ENCODE measurements at places on chromosomes 16 and 17.
A peak's percentile ranks its signal among the peaks of the same experiment; 100 is the strongest.

- DNase-seq, result no peak
These were observed 58.3 kb downstream of the RBFOX1 start for GRCh38 chr16:7390974-7391373.

DNA sequence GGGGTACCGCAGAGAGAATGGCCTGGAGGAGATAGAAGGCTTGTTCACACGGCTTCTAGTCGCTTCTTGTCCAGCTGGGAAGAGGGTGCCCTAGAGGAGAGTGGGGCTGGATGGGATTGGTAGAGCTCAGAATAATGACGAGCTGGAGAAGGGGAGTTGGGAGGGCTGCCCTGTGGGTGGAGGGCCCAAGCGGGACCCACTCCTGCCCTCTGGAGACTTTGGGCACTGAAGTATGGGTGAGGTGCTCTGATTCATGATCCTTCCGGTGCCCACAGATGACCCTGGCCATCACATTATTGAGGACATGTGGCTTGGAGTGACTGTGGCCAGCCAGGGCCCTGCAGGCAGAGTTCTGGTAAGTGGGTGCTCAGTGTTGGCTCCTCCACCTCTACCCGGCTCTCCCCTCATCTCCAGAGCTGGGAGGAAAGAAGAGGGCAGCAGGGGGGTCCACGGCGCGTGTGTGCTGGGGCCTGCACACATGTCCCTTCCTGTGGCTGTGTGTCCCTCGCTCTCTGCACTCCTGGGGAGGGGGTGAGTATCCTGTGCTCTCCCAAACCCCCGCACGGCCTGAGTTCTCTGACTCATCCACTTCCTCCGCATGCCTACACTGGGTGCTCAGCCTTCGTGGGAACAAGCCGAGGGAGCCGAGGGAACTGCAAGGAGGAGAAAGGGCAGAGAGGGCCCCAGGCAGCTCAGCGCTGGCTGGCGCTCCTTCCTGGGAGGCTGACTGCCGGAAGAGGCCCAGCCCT lies 8.5 kb downstream of the ITGA3 start:
- DNase-seq, result peak; percentile 31

DNA sequence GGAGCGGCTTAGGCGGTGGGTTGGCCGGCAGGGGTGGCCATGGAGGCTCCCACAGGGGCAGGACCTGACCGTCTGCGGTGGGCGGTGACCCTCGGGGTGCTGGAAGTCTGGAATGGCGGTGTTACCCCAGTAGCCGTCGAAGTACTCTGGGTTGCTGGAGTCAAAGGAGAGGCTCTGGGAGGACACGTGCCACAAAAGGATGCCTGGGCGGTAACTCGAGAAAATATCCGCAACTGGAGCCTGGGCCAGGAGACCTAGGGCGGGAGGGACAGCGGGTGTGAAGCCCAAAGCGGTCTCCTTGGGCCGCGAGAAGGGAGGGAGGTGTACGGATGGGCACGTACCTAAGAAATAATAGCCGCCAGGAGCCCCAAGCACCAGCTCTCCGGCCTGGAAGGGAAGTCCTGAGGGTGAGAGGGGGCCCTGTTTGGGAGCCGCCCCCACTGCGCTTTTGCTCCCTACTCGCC lies 4.6 kb downstream of the ITGA2B start:
- DNase-seq, result peak; percentile 42

- DNase-seq, result peak; percentile 69
These were observed 72.0 kb upstream of the KSR1 start for GRCh38 chr17:27384261-27384701.

- no peak for DNase-seq
These were observed 1.4 kb downstream of the LPCAT2 start for GRCh38 chr16:55510185-55510805.

DNA sequence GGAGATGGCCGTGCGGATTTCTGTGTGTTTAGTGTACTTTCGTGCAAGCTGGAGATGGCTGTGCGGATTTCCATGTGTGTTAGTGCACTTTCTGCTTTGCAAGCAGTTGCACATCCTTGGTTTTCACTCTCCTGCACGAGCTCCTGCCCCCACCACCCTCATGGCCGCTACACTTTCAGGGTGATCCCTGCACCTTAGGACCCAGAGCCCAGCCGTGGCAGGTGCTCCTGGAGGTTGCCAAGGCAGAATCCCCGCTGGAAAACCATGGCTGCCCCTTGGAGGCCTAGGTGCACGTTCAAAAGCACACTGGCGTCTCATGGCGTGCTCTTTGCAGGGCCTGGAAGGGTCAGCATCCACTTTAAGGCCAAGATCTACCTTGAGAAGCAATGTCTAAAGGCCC lies 311.0 kb upstream of the TNRC6C start:
- DNase-seq, result no peak

DNA sequence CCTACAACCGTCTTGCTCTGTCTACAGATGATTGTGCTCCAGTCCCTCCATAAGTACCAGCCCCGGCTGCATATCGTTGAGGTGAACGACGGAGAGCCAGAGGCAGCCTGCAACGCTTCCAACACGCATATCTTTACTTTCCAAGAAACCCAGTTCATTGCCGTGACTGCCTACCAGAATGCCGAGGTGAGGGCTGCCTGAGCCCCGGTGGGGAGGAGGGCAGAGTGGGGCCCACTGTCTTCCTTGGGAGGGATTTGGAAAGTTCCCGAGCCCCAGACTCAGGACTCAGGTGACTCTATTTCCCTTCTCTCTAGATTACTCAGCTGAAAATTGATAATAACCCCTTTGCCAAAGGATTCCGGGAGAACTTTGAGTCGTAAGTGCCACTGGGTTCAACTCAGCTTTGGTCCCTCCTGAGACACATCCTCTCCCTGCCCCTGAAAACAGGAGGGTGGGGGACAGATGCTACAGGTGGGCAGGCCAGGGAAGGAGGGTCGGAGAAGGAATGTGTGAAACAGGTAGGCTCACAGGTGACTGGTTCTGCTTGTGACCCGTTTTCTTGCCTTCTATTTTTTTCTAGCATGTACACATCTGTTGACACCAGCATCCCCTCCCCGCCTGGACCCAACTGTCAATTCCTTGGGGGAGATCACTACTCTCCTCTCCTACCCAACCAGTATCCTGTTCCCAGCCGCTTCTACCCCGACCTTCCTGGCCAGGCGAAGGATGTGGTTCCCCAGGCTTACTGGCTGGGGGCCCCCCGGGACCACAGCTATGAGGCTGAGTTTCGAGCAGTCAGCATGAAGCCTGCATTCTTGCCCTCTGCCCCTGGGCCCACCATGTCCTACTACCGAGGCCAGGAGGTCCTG lies 11.4 kb downstream of the TBX21 start:
- DNase-seq, result no peak

DNA sequence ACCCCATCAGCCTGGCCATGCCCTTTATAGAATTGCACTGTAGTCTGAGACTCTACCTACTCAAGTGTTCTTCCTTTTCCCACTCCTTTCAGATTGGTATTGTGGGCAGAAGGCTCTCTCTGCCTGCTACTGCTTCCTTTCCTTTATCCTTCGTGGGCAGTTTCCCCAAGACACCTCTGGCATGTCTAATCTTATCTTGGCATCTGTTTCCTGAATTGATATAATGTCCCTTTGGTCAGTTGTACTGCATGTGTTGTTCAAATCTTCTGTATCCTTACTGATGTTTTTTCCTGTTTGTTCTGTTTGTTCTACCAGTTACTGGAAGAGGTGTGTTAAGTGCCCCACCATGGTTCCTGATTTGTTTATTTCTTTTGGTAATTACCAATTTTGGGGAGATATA lies 29.5 kb upstream of the MSI2 start:
- DNase-seq, result no peak

DNA sequence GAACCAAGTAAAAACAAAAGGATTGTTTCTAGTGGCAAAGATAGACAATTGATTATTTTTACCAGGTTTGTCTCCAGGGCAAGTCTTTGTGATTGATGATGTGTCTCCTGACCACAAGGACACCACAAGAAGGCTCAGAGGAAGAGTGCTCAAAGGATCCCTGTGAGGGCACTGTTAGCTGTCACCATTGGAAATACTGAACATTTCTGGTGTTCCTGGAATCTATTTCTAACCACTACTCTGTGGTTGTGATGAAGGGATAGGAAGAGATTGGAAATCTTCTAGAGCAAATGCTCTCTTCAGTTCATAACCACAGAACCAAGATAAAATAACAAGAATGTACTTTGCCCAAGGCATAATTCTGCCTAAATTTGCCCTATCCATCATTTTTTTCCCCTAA lies 15.3 kb downstream of the RNF43 start:
- no peak for DNase-seq

GRCh38 chr17:49247944-49248343 lies 17.4 kb upstream of the PHOSPHO1 start:
- no peak for DNase-seq

DNA sequence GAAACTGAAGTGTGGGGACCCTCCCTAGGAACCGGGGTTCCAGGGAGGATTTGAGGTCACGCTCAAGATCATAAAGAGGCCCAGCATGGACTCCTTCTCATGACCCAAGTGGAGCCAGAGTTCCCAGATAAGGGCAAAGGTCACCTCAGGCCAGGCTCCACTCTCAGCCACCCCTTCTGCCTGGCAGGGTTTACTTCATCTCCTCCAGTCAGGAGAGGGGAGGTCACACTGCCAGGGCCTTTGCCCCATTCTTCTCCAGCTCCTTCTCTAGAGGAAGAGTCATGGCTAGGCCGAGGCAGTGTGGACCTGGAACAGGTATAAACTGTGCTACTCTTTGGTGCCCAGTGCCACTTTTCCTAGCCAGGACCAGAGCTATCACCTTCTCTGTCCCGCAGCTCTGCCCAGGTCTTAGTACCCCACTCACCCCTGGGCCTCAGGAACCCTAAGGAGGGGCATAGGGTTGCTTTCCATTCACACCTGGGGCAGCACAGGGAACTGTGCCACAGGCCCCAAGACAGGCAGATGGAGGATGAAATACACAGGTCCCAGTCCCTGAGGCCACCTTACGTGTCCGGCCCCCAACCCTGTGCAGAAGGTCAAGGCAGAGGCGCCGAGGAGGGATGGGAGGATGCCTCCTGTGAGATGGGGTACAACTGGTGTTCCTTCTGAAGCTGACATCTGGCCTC lies 879 bp upstream of the ACSF2 start:
- no peak for DNase-seq

- DNase-seq, result no peak
These were observed 20.4 kb downstream of the BEAN1 start for GRCh38 chr16:66447491-66447890.

GRCh38 chr17:19987897-19988296 lies 10.3 kb upstream of the AKAP10 start:
- no peak for DNase-seq

- DNase-seq, result peak; percentile 94
These were observed 7.0 kb downstream of the MPP2 start for GRCh38 chr17:43900183-43900857.

DNA sequence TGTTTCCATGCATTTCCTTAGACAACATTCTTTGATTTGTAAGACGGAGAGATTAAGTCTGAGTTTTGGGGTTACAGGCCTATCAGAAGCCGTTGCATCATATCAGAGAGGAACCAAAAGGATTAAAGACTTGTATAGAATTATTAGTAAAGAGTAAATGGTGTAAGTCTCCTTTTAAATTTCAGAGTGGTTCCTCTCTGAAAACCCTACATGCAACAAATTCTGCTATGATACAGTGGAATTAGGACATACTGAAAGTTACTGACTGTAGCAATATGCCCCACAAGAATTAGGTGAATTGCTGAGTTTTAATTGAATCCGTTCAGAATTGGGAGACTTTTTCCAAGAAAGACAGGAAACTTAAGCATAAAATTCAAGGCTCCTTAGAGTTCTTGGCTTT lies 221.6 kb downstream of the FTO start:
- DNase-seq, result no peak

GRCh38 chr17:60090417-60090816 lies 11.7 kb upstream of the HEATR6 start:
- no peak for DNase-seq

GRCh38 chr17:82808921-82809905 lies 30.6 kb downstream of the ZNF750 start:
- no peak for DNase-seq

- no peak for DNase-seq
These were observed 104.7 kb downstream of the UTP18 start for GRCh38 chr17:51365090-51365489.

DNA sequence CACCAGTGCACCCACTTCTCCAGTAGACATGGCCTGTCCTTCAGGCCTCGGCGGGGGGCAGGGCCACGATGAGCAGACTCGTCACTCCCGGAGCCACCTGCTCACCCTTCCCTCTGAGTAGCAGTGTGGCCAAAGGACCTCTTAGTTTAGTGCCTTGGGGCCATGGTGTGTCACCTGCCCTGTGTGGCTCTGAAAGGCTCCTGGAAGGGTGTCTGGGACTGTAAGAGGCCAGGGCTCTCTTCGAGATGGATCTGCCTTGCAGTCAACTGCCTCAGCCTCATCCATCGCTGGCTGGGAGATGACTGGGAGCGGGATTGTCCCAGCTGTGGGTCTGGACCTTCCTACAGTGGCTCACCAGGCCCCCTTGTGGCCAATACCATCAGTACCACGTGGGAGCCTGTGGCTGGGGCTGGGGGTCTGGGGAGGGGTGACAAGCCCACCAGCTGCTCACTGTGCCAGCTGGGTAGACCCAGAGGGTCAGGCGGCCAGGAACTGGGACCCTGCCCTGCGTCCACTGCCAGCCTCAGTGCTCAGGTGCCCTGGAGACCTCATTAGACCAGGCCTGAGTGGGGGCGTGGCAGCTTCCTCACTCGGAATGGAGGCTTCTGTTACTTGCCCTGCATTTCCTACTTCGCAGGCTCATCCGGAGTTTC lies 133.4 kb downstream of the OR1D5 start:
- no peak for DNase-seq

GRCh38 chr17:17503566-17504130 lies 7.5 kb upstream of the RASD1 start:
- peak; percentile 93 for DNase-seq

GRCh38 chr16:77393955-77394354 lies 40.9 kb downstream of the ADAMTS18 start:
- no peak for DNase-seq

GRCh38 chr17:337866-338265 lies 14.7 kb downstream of the RPH3AL start:
- DNase-seq, result no peak

DNA sequence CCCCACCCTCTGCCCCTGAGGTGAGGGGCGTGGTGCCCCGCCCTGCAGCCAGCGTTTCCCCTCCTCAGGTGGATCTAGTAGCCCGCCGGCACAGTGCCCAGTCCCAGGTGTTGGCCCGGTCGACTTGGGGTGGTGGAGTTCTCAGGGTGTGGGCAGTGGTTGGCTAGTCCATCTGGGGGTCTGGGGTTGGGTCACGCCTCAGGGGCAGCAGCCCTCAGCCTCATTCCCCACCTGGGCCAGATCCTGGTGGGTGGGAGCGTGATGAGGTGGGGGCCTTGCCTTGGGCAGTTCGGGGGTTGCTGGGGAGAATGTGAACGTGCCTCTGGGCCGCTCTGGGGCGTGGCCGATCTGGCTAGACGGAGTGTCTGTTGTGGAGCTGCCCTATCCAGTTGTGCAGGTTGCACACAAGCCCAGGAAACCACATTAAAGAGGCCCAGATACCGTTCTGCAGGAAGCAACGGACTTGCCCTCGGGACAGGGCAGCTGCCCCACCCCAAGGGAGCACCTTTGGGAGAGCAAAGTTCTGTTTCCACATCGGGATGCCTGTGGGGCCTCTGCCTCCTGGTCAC lies 32.0 kb downstream of the GSE1 start:
- no peak for DNase-seq
